ENCODE measurements at places on chromosomes 4 and X.

- no peak for DNase-seq
These were observed 652 bp downstream of the SRPX start for GRCh38 chrX:38220024-38220414.

DNA sequence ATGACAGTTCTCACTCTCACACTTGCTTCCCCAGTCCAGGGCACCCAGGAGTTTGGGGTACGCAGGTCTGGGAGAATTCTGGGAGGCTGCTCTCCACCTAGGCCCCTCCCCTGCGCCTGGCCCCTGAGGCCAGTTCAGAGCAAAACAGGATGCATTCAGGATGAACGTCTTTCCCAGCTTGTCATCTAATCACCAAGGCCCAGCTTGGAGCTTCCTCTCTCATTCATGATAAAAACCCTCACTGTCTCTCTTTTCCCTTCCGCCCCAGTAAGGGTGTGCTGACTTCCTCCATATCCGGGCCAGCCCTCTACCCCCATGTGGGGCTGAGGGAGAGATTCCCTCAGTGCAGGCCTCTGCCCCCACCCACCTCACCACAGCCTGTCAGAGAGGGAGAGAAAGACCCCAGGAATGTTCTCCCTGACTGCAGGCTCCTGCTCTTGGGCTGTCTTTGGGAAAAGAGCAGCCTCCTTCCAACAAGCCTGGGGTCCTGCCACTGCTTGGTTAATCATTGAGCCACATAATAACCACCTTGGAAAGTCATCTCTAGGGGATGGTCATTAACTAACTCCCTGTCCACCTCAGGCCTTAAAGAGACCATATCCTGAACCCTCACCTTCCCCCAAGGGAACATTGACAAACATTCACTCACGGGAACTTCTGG lies 50.1 kb downstream of the STARD8 start:
- no peak for DNase-seq

DNA sequence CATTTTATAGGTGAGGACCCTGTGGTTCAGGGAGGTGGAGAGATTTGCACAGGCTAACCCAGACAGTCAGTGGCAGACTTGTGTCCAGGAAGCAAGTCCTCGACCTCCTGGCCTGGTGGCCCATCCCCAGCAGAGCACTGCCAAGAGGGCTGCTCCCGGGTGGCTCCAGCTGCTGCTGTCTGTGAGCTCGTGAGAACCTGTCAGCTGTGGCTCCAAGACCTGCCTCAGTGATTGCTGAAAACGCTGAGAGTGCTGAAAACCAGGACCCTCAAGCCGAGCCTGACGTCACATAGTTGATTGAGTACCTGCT lies 74.2 kb downstream of the RTL9 start:
- DNase-seq: no peak

- no peak for DNase-seq
These were observed 291.2 kb upstream of the HS3ST1 start for GRCh38 chr4:11719879-11720278.

DNA sequence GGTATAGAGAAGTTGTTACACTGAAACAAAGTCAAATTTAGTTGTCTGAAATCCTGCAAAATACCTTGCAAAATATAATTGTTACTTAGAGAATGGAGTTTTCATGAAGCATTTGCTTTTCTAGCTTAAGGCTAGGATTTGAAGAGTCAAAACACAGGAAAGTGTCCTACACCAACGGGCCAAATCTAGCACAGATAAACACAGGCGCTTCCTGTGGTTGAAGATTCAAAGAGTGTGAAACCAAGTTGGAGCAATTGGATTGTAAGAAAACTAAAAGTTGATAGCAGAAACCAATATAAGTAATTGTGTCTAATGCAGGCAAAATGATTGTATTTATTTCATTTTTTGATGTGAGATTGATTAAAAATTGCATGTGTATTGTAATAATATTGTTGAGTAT lies 2002.5 kb upstream of the TENM3 start:
- DNase-seq: no peak

DNA sequence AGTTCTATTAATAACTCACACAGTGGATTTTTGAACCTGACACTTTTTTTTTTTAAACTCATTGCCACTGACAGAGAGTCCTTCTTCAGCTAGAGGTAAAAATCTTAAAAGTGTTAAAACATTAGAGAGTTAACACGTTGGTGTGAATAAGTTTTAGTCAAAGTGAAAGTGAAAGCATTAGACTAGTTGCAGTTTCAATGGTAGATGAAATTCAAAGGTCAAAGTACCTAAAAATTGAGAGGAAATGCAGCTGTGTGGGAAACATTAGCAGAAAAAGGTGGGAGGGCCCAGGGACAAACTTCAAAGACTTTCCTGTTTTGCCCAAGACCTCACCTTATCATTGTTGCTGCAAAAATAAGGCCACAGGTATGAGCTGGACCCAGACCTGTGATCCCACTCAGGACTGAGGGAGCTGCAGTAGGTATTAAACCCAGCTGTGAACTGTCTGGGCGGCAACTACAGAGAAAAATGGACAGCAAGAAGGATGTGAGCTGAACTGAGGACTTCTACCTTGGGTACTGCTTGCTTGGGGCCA lies 17.6 kb upstream of the GABRA4 start:
- DNase-seq: no peak

- DNase-seq: no peak
These were observed 2.9 kb upstream of the SEPSECS start for GRCh38 chr4:25163196-25163595.

- no peak for DNase-seq
These were observed at the start of gene CXCL8 for GRCh38 chr4:73740353-73740778. TSS of gene CXCL8 (plus strand) at chr4:73740569. CDS start at chr4:73740659, 90 bp downstream.

DNA sequence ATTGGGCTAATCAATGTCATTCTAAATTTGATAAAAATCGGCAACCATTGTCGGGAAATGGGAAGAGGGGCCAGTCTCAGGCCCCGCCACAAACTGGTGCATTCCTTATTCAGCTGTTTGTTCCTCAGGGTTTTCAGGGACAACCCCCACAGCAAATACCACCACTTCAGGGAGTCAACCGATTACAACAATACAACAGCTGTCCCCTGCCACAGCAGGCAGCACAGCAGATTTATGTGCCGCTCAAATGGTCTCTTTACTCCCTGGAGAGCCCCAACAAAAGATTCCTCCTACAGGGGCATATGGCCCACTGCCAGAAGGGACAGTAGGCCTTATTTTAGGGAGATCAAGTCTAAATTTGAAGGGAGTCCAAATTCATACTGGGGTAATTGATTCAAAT lies 61.8 kb downstream of the ZNF732 start:
- DNase-seq: no peak

- DNase-seq: no peak
These were observed 90.9 kb upstream of the BANK1 start for GRCh38 chr4:101699441-101700124.

DNA sequence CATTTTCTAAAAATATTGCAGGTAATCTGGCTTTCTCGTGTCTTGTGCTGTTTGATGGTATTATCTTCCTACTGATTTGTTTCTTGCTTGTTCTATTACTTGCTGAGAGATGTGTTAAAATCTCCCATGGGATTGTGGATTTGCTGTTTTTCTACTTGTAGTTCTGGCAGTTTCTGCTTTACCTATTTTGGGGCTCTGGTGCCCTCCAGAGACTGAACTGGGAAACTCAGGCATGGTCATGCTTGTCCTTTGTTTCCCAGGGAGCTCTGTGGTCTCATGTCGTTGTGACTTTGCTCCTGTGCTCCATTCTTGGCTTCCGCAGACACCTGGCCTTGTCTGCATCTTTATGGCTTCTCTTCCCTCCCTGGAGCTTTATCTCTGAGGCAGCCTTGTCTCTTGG lies 39.5 kb downstream of the NSD2 start:
- DNase-seq: no peak

DNA sequence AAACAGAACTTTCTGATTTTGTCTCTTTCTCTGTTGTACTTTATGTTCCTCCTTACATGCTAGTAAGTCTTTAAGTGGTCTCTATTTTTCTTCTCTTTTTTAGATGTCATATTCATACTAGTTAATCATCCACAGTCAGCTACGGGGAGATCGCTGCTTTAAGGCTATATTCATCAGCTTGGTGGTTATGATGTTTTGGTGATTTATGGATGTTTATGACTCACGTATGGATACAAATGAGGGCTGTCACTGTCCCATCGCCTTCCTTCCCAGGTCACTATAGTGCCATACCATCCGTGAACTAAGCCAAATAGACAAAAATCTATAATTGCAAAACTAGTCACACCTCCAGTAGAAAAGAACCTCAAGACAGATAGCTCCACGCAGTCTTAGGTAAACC lies 296.8 kb upstream of the AADAT start:
- no peak for DNase-seq

GRCh38 chr4:87410157-87410556 lies 12.2 kb upstream of the NUDT9 start:
- DNase-seq: no peak

DNA sequence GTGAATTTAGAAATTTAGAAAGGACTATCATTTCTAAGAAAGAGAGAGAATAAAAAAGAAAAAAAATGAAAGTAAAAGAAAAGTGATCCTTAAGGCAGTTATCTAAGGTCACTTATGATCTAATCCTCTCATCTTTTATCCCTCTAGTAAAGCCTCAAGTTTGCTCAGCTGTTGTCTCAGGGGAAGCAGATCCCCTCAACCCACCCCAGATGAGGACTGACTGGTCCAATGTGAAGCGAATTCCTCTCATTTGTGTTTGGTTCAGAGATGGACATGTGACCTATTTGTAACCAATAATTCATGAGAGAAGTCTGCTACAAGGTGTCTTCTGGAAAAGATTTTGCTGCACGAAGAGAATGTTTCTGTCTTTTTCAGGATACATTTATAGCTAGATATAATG lies 1591.3 kb downstream of the ADGRL3 start:
- no peak for DNase-seq

GRCh38 chr4:124555959-124556358 lies 156.6 kb downstream of the ANKRD50 start:
- DNase-seq: no peak

DNA sequence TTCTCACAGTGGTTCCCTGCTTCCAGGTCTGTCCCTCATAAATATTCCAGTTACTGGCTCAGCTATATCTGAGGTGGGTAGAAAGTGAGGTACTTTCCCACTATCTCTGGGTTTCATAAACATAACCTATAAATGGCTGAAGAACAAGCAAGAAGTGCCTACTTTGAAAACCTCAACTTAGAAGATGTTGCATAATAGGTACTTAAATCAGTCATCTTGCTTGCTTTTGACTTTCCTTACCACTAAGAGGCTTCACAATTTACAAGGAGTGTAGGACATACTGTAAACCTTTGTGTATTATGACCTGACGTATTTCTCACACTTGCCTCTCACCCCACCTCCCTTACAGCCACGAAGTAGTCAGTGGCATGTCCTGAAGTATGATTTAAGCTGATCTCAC lies 145.9 kb downstream of the PCDH19 start:
- no peak for DNase-seq

GRCh38 chr4:82360298-82361177 lies 13.3 kb downstream of the HNRNPD start:
- no peak for DNase-seq

GRCh38 chr4:138196153-138196552 lies 46.0 kb downstream of the SLC7A11 start:
- DNase-seq: no peak

DNA sequence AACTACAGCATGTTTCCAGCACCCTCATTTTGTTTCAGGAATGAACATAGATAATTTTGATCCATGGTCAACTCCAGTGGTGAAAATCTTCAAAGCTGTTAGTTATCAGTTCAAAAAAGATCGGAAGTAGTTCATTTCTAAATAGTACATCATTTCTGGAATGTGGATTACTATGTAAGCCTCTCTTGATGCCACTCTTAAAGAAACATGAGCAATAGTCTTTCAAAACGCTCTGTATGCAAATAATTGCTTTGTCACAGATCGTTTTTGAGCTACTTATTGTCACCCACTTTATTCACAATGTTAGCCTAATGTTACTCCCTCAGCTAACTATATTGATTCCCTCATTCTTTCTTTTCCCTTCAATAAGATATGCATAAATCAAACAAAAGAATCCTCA lies 65.7 kb downstream of the NEIL3 start:
- DNase-seq: no peak

GRCh38 chrX:34555481-34555880 lies 101.6 kb downstream of the TMEM47 start:
- DNase-seq: no peak

DNA sequence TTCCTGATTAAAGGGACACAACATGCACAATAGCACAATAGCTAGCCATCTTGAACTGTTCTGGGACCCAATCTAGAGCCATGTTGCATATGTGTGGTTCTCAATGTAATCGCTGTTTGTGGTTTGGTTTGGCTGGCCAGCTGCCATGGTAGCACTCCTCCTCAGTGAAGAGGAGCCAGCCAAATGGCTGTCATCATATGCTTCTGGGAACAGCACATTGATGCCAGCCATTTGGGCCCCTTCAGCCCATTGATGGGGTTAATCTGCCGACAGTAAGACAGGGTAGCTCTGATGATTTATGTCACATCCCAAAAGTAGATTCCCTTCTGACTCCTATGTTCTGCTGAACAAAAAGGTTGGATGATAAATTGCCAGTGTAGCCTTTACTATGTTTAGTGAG lies 48.5 kb downstream of the AWAT2 start:
- DNase-seq: no peak

- no peak for DNase-seq
These were observed 69.1 kb upstream of the EOLA2 start for GRCh38 chrX:150007356-150007755.

DNA sequence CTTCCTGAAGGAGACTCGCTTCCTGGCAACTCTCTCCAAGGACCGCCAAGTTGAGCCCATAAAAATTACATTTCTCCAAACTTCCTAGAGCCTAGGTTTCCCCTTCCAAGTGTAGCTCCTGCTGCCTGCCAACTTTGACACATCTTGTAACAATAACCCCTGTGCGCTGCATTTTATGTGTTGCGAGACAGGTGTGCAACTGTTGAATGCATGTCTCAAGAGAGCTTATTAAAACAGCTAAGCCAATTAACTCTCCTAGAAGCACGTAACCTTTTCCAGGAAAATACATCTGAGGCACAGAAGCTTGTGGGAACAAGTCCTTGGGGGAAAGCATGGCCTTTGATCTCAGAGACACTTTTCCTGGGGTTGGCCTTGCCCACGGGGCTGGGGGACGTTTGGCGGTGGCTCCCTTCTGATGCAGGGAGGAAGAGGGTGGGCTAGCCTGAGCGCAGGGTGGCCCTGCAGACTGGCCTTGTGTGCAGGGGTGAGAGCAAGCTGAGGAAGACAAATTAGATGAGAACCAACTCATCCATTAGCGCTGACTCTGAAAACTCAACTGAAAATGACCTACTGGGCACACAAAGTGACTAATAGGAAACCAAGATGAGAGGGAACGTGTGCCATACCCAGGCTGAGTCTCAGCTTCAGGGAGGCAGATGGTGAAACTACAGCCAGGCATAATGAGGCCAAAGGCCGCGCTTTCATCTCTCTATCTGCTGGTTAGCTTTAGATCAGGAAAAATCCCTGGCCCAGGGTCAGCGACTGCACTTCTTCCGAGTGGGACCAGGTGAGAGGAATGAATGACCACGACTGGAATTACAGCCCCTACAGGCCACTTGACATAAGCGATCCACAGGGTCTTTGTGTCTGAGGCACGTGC lies 75.3 kb downstream of the ENPP6 start:
- DNase-seq: no peak

GRCh38 chr4:120920666-120921065 lies 1.9 kb downstream of the PRDM5 start:
- DNase-seq: no peak

- no peak for DNase-seq
These were observed 106.9 kb downstream of the SORCS2 start for GRCh38 chr4:7299010-7299907.
